EL (cell line): ENCODE measurements at places on chromosomes 11 and 22.

DNA sequence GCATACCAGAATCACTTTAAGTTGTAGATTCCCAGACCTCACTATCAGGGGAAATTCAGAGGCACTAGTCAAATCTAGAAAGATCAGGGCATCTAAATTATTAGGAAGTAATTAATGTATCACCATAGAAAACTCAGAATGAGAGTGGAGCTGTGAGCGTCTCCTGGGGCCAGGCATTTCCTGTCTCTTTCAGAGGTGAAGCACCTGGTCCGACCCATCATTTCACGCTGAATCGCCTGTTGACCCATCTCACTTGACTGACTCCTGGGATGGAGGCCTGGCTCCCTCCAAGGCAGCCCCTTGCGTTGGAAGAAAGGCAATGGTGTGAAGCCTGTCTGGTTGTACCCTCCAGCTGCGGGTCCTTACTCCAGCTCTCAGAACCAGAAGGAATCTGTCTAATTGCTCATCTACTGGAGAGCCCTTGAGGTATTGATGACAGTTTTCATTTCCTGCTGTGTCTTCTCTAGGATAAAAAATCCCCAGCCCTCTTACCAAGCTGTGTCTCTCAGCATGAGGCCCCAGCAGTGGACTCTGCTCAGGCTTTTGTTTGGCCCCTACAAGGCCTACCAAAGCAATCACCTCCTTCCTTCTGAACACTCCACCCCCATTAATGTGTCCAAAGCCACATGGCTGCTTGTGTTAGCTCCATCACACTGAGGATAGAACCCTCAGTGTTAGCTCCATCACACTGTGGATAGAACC lies 93.2 kb upstream of the SYT13 start:
- no peak for DNase-seq

- DNase-seq, result no peak
Measured at GRCh38 chr22:23499845-23500500, 80.1 kb downstream of the IGLL1 start.

GRCh38 chr22:21055564-21055834 lies 9.8 kb downstream of the LRRC74B start:
- no peak for DNase-seq

- no peak for DNase-seq
Measured at GRCh38 chr11:132999516-132999915, 532.8 kb downstream of the OPCML start.

DNA sequence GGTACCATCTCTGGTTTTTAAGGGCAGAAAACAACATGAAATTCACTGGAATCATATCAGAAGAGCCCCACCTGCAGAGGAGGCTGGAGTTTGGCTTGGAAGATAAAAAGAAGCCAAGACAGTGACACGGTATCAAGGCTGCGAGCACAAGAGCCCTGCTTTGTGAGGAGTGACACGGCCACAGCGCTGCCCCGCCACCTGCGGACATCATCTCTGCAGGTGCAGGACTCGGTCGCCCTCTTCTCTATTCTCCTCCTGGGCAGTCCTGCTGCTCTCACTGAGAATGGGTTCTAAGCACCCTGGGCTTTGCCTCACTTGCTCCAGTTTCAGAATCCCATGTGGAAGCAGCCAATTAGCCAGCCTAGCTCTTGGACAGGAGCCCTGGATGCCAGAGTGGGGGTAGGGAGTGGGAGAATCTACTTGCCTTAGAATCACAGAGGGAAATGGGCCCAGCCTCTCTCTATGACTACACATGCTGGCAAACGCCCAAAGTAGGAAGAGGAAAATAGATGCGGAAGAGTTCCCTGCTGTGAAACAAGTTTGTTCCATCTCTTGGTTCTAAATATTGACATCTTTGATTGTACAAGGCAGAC lies 17.1 kb downstream of the APOL4 start:
- peak; percentile 42 for DNase-seq

- peak; percentile 68 for DNase-seq
Measured at GRCh38 chr11:72041364-72042063, 38.8 kb downstream of the NUMA1 start.

- no peak for DNase-seq
Measured at GRCh38 chr11:44976576-44976975, 25.9 kb upstream of the TP53I11 start.

GRCh38 chr22:30435674-30436126 lies 10.1 kb downstream of the MTFP1 start:
- no peak for DNase-seq

DNA sequence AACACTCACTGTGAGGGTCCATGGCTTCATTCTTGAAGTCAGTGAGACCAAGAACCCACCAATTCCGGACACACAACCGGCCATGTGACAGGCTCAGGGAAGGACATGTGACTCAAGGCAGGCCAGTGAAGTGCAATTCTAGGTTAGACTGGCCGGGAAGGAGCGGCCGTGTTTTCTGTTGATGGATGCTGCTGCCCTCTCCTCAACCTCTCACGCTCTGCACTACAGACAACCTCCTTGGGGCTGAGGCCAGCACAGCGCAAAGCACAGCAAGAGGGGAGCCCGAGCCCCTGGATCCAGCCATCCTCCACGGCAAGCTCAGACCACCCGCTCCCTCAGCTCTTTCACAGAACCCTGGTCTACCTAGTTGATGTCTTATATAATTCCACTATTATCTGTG lies 2.8 kb downstream of the NUDT8 start:
- no peak for DNase-seq

GRCh38 chr11:37688456-37688855 lies 1090.4 kb upstream of the RAG2 start:
- no peak for DNase-seq
